ENCODE measurements at places on chromosomes 5 and 9.

GRCh38 chr5:116664988-116665387 lies 90.4 kb upstream of the SEMA6A start:
- no peak overlapping the region for H3K4me3 ChIP-seq
- no peak for DNase-seq

DNA sequence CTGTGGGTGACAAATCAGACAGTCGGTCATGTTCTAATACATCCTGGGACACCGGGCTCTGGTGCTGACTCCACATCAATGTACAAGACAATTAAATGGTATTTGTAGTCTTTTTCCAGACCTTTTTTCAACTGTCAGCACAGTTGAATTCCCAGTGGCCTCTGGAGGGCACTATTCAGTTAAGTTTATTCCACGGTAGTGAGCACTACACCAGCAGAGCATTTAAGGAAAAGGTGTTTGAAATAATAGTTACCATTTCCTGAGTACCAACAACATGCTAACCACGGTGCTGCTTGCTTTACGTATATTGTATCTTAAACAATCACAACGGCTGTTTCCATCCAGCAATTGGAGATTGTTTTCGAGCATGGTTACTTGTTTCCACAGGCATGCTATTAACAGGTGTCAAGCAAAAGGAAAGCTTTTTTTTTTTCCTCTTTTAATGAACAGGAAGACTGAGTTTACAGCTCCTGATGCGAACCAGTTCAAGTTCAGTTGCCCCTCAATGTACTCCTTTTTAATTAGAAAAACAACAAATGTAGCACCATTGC lies 186.7 kb downstream of the PDZD2 start:
- peak; percentile 83 for DNase-seq
- H3K27me3 ChIP-seq = peaks cover 2% of the 10 kb centered on the region
- no peak overlapping the region for H3K27ac ChIP-seq
- H3K36me3 ChIP-seq = no peaks in the 10 kb centered on the region

GRCh38 chr9:115275753-115276152 lies 157.8 kb upstream of the TNC start:
- H3K4me1 ChIP-seq = no peaks in the 10 kb centered on the region
- no peak for DNase-seq
- H3K27me3 ChIP-seq = peaks cover 6% of the 10 kb centered on the region
- H3K27ac ChIP-seq = no peak overlapping the region
- H3K4me3 ChIP-seq = no peak overlapping the region

- H3K36me3 ChIP-seq = no peaks in the 10 kb centered on the region
- DNase-seq = no peak
These were observed 13.1 kb downstream of the ZNF608 start for GRCh38 chr5:124733329-124733650.

DNA sequence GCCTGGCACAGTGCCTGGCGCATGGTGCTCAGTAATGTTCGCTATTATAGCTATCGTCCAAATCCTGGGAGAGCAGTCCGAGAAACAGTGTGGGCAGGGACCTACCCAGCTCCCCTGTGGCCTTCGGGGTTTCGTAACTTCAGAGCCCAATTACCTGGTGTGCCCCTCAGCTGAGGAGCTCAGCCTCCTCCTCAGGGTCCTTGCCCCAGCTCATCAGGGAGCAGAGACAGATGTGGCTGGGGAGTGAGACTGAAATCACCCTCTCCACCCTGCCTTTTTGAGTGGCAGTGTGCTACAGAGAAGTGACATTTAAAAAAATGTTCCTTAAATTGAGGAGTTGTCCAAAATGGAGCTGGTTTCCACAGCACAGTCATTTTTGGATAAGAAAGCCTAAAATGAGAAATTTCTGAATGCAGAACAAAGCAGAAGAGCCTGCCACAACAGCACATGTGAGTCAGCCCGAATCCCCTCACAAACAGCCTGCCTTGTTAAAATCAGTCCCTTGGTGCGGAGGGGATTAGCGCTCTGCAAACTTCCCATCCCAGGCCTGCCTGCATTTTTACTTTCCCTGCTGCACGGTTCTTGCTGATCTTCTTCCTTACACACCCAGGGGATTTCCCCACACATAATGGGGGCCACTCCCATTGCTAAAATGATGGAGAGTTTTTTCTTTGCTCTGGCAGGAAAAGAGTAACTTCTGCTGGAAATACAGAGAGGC lies 78.1 kb upstream of the PITX1 start:
- H3K36me3 ChIP-seq = no peaks in the 10 kb centered on the region

GRCh38 chr9:32384002-32384363 lies 460 bp upstream of the ACO1 start:
- H3K36me3 ChIP-seq = no peaks in the 10 kb centered on the region
- H3K4me3 ChIP-seq = peak overlapping the region; percentile 72
- no peak for DNase-seq
- H3K4me1 ChIP-seq = peaks cover 16% of the 10 kb centered on the region

DNA sequence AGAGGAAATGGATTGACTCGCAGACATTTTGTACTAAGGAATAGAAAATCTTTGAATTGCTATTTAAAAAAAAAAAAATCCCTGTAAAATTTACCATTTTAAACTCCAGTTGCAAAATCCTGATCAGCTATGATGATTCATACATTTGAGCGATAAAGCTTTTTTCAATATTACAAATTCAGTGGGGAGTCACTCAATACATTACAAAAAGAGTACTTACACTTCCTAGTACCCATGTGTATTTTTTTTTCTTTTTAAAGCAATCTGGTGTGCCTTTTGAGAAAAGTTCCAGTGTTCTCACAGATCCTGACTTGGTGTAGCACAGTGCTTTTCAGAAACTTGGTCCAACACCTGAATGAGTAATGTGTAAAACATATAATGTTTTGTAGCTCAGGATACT lies 54.3 kb downstream of the PIK3R1 start:
- H3K27ac ChIP-seq = peak overlapping the region; percentile 9
- H3K4me3 ChIP-seq = no peak overlapping the region
- H3K4me1 ChIP-seq = peaks cover 54% of the 10 kb centered on the region
- H3K36me3 ChIP-seq = peaks cover 10% of the 10 kb centered on the region
- no peak for DNase-seq
- H3K27me3 ChIP-seq = no peaks in the 10 kb centered on the region

All from activated CD4-positive, alpha-beta T cell treated with anti-CD3 and anti-CD28 coated beads, Interleukin-2, amount 10 ng/mL, durations not matched to agents 24 days and 14 days (primary cell).